ENCODE measurements at places on chromosomes 2 and 18.

GRCh38 chr2:220002699-220003098 lies 375.3 kb downstream of the SLC4A3 start:
- H3K4me1 ChIP-seq, result no peaks in the 10 kb centered on the region
- H3K27me3 ChIP-seq, result no peaks in the 10 kb centered on the region
- no peak overlapping the region for H3K4me3 ChIP-seq
- no peak for DNase-seq
- no peaks in the 10 kb centered on the region for H3K36me3 ChIP-seq

GRCh38 chr2:21270708-21271122 lies 146.9 kb downstream of the TDRD15 start:
- no peaks in the 10 kb centered on the region for H3K27me3 ChIP-seq
- no peak for DNase-seq
- H3K4me1 ChIP-seq, result no peaks in the 10 kb centered on the region
- no peaks in the 10 kb centered on the region for H3K36me3 ChIP-seq
- no peak overlapping the region for H3K4me3 ChIP-seq
- H3K27ac ChIP-seq, result no peak overlapping the region

DNA sequence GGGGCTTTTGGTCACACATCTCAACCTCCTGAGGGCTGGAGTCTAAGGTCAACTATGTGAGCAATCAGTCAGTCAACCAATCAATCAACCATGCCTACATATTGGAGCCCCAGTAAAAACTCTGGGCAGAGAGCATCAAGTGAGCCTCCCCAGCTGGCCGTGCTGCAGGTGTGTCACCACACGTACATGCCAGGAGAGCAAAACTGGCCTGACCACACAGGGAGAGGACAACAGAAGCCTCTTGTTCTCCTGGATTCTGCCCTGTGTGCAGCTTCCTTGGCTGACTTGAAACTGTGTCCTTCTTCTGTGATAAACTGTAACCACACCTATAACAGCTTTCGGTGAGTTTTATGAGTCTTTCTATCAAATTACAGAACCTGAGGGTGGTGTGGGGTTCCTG lies 25.9 kb downstream of the GPR35 start:
- no peak overlapping the region for H3K4me3 ChIP-seq
- H3K4me1 ChIP-seq, result no peaks in the 10 kb centered on the region
- no peak overlapping the region for H3K27ac ChIP-seq
- no peaks in the 10 kb centered on the region for H3K36me3 ChIP-seq

GRCh38 chr2:239132156-239132709 lies 268.6 kb downstream of the HDAC4 start:
- H3K4me1 ChIP-seq, result no peaks in the 10 kb centered on the region
- no peaks in the 10 kb centered on the region for H3K36me3 ChIP-seq
- H3K27me3 ChIP-seq, result no peaks in the 10 kb centered on the region
- H3K27ac ChIP-seq, result no peak overlapping the region
- H3K4me3 ChIP-seq, result no peak overlapping the region
- DNase-seq, result no peak

DNA sequence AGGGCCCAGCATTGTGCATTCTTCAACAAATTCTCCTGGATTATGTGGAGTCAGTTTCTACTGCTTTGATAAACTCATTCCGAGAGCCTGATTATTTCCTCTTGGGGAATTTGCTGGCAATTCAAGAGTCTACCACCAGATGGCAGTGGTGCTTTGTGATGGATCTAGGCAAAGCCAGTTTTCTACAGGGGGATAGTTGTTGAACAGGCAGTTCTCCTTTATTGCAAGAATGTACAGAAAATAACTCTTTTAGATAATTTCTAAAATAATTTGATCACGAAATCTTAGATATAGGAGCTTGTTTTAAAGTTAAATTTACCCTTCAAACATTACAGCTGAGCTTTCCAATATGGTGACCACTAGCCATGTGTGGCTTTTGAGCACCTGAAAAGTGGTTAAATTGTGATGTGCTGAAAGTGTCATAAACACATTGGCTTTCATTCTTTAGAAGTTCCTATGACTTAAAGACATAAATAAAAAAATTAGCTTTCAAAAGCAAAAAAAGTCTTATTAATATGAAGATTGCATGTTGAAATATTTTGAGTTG lies 66.7 kb upstream of the HAAO start:
- H3K36me3 ChIP-seq, result no peaks in the 10 kb centered on the region
- H3K27me3 ChIP-seq, result no peaks in the 10 kb centered on the region
- no peak overlapping the region for H3K27ac ChIP-seq
- no peaks in the 10 kb centered on the region for H3K4me1 ChIP-seq
- H3K4me3 ChIP-seq, result no peak overlapping the region

DNA sequence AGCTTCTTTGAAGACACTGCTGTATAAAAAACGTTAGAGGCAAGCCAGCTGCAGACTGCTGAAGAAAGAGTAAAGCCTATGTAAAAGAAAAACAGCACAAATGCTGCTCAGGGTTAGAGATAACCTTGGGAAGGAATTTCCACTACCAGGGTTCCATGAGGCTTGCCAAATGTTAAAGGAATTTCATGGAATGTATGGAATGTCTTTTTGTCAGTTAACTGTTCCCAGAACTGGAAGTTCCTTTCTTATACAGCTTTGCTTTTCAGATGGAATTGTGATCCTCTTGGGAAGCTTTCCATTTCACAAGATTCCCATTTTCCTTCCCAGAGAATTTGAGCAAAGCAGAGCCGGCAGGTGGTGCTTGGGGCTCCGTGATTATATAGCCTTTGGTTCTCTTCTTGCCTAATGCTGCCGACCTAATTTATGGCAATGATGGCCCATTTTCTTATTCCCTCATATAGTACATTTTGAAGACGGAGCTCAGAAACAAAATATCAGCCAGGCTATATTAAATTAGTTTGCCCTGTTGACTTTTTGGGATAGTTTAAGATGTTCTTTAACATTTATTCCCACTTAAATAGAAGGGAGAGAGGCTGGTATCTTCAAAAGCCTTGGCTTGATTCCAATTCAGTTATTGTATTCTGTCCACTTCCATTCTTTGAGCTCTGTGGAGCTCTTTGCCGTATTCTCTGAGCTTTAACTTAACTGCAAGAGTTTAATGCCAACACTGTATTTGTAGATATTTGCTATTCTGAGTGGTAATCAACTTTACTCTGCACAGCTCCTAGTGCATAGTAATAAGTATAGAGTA lies 162.3 kb downstream of the PHLPP1 start:
- H3K4me1 ChIP-seq, result no peaks in the 10 kb centered on the region
- no peak overlapping the region for H3K4me3 ChIP-seq
- H3K27me3 ChIP-seq, result no peaks in the 10 kb centered on the region
- DNase-seq, result no peak
- no peak overlapping the region for H3K27ac ChIP-seq
- H3K36me3 ChIP-seq, result no peaks in the 10 kb centered on the region

DNA sequence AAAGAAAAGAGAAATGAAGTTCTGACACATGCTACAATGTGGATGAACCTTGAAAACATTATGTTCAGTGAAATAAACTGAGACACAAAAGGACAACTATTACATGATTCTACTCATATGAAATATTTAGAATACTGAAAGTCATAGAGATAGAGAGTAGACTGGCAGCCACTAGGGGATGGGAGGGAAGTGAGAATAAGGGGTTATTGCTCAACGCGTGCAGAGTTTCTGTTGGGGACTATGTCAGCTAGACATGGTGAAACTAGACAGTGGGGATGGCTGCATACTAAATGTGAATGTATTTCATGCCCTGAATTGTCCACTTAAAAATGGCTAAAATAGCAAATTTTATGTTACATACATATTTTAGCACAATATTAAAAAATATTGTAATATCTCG lies 108.7 kb upstream of the ATL2 start:
- no peaks in the 10 kb centered on the region for H3K4me1 ChIP-seq
- H3K27me3 ChIP-seq, result no peaks in the 10 kb centered on the region
- no peak overlapping the region for H3K27ac ChIP-seq
- no peak overlapping the region for H3K4me3 ChIP-seq
- DNase-seq, result no peak

GRCh38 chr2:215657844-215658243 lies 222.0 kb upstream of the FN1 start:
- no peaks in the 10 kb centered on the region for H3K27me3 ChIP-seq
- no peak overlapping the region for H3K4me3 ChIP-seq
- H3K27ac ChIP-seq, result no peak overlapping the region

- no peaks in the 10 kb centered on the region for H3K4me1 ChIP-seq
- H3K27me3 ChIP-seq, result no peaks in the 10 kb centered on the region
- no peak for DNase-seq
- H3K36me3 ChIP-seq, result no peaks in the 10 kb centered on the region
- H3K27ac ChIP-seq, result no peak overlapping the region
These were observed 72.1 kb downstream of the TSHZ1 start for GRCh38 chr18:75282746-75283145.

GRCh38 chr2:98438190-98439133 lies 6.2 kb upstream of the INPP4A start:
- 0 out of 2 replicates have a peak overlapping the region, but pooled peaks have one; percentile 19 for H3K4me3 ChIP-seq
- H3K27ac ChIP-seq, result peak overlapping the region; percentile 84
- no peaks in the 10 kb centered on the region for H3K27me3 ChIP-seq
- H3K4me1 ChIP-seq, result peaks cover 23% of the 10 kb centered on the region

- peak overlapping the region; percentile 20 for H3K4me3 ChIP-seq
- H3K27me3 ChIP-seq, result peaks cover 49% of the 10 kb centered on the region
- no peak for DNase-seq
- H3K36me3 ChIP-seq, result no peaks in the 10 kb centered on the region
- H3K4me1 ChIP-seq, result peaks cover 8% of the 10 kb centered on the region
These were observed 4.4 kb upstream of the ZEB2 start for GRCh38 chr2:144524118-144525009.

DNA sequence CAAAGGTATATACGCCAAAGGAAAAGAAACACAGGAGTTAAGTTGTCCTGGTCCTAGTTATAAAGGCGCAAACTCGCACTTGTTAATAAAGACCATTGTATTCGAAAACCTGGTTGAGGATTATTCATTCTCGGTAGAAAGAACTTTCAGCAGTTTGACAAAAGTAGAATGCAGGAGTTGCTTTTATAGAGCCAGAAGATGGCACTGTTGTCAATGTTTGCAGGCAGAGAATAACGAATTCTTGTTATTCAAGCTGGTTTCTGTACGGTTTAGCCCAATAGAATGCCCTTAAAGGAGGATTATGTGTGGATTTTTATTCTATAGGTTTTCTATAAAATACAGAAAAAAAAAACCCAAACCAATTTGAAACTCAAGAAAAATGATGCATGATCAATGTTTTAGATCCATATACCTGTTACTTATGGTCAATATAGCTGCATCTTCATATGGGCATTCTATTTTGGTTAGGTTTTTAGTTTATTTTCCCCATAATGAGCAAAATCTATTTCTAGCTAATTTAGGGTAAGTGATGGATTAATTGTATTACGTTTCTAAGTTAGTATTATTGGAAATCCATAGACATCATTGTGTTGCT lies 510.3 kb downstream of the PLCL1 start:
- no peak overlapping the region for H3K4me3 ChIP-seq
- no peak overlapping the region for H3K27ac ChIP-seq
- DNase-seq, result peak; percentile 60
- peaks cover 54% of the 10 kb centered on the region for H3K27me3 ChIP-seq
- H3K4me1 ChIP-seq, result no peaks in the 10 kb centered on the region
- H3K36me3 ChIP-seq, result no peaks in the 10 kb centered on the region

- peaks cover 6% of the 10 kb centered on the region for H3K4me1 ChIP-seq
- H3K36me3 ChIP-seq, result peaks cover 7% of the 10 kb centered on the region
- no peak overlapping the region for H3K4me3 ChIP-seq
- no peaks in the 10 kb centered on the region for H3K27me3 ChIP-seq
These were observed 34.0 kb upstream of the STRN start for GRCh38 chr2:37000318-37000717.

DNA sequence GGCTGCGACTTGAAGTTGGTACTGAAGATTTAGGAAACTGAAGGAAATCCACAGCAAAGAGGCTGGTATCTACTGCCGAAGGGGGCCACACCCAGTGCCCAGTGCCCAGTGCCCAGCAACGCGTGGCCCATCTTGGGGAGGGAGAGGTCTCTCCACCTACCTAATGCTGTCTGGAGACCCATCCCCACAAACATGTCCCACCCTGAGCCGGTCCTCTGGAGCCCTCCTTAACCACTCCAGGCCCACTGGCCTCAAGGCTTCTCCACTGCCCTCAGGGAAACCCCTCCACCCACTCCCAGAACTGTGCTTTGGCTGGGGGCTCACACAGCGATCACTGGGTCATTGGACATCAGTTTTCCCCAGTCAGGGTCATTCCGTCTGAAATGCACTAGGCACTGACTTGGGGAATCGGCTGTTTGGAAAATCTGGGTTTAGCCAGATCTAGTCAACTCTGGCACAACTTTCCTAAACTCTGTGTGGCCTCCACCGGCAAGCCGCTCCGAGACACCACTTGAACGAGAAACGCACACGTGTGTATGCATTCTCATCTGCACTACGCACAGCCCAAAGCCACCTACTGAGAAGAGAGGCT lies 20.1 kb downstream of the GPR55 start:
- no peak overlapping the region for H3K4me3 ChIP-seq
- DNase-seq, result no peak
- H3K4me1 ChIP-seq, result peaks cover 11% of the 10 kb centered on the region
- no peaks in the 10 kb centered on the region for H3K36me3 ChIP-seq
- no peaks in the 10 kb centered on the region for H3K27me3 ChIP-seq
- H3K27ac ChIP-seq, result no peak overlapping the region
